SHP77 (cell line): ENCODE measurements at places on chromosomes 3 and 15.
A peak's percentile ranks its signal among the peaks of the same experiment; 100 is the strongest.

- no peak for DNase-seq
Measured at GRCh38 chr3:185717627-185718402, 107.0 kb downstream of the IGF2BP2 start.

- DNase-seq = no peak
Measured at GRCh38 chr15:42392309-42393024, 33.2 kb downstream of the CAPN3 start.

- no peak for DNase-seq
Measured at GRCh38 chr3:172608575-172608974, 85.3 kb upstream of the TNFSF10 start.

- DNase-seq = no peak
Measured at GRCh38 chr3:145898487-145898886, 262.5 kb downstream of the PLOD2 start.

- DNase-seq = peak; percentile 17
Measured at GRCh38 chr15:28989239-28989830, 103.6 kb downstream of the APBA2 start.

DNA sequence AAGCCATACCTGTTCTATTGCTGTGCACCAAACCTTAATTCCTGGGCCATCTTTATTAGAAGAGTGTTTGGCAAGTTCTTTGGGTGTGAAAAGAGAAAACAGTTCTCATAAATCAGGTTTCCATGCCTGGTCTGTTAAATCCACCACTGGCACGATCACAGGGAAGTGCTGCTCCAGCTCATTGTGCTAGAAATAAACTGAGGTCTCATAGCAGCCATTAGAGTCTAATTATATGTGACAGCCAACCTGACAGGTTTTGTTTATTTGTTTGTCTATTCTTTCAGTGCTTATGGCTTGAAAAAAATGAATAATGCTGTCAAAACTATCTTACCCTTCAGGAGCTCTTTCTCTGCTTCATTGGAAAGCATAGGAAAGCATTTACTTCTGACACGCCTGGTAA, 147.1 kb upstream of the CNTN6 start:
- DNase-seq = no peak

- DNase-seq = no peak
Measured at GRCh38 chr3:77394046-77394445, 354.1 kb downstream of the ROBO2 start.

DNA sequence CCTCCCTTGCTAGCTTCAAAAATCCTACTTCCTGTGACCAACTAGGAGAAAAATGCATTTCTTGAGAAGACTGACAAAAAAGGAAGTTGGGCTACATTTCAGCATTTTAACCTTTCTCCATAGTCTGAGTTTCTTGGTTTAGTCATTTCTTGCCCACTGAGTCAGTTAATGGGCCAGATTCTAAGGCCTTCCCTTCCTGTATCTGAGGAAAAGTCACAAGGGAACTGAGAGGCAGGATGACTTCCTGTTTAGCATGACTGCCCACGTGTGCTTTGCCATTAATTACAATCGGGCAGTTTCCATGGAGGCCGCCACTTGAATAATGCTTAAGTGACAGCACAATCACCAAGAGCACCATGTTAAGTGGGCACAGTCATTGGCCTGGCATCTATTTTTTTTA, 794.4 kb upstream of the LMCD1 start:
- no peak for DNase-seq

DNA sequence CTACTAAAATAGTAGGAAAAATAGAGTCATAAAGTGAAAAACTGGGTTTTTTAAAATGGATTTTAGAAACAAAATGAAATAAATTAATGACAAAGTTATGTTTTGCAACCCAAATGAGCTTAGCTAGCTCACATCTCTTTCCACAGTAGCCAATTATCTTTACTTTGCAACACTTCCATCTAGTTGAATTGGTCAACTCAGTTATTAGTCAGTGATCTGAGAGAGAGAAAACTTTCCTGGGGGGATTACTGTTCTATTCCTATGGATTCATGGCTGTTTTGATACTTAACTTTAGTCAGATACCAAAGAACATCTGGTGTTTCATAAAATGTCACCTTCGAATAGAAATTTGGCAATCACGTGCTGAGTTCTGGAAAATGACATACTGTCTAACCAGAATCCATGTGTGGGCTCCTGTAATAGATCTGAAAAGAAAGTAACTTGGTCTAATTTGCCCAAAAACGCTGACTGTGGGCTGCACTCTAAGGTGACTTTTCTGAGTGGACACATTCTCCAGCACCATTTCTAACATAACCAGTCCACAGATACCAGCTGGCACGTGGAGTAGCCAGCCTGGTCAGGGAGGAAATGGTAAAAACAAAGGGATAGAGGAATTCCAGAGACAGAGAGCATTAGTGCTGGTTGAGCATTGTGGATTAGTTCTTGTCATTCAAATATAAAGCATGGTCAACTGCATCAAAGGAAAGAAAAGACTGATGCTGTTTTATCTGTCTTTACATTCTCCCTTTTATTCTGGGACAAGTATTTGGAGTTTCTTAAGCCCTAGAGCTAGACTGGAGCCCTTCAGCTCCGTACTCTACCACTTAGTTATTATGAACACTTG, 45.2 kb upstream of the CCDC80 start:
- DNase-seq = no peak

- DNase-seq = no peak
Measured at GRCh38 chr3:36803091-36803791, 38.9 kb upstream of the DCLK3 start.

GRCh38 chr3:173395073-173395411, 2.5 kb upstream of the NLGN1 start:
- DNase-seq = no peak

DNA sequence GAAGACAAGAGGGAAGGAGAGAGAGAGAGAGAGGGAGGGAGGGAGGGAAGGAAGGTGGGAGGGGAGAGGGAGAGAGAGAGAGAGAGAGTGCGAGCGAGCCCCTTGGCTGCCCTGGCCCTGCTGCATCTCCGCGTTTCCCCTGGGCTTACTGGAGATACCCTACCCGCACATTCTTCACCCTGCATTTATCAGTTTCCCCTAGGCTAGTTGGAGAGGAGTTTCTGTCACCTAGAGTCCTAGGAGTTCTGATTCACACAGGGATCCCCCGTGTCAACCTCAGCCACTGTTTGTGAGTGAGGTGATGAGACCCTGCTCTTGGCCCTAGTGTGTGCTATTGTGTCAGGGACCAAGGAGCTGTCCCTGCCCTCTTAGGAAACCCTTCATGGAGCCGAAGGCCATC, 18.7 kb downstream of the BHLHE40 start:
- no peak for DNase-seq

- DNase-seq = peak; percentile 98
Measured at GRCh38 chr3:184298759-184299487, at the start of gene PSMD2. Gene PSMD2 (plus strand): TSS chr3:184299241. CDS start chr3:184299267, 26 bp downstream.

- peak; percentile 81 for DNase-seq
Measured at GRCh38 chr15:51829376-51830275, at the start of gene TMOD3. Gene TMOD3 (plus strand): TSS chr15:51829653. CDS start chr15:51862885, 33,232 bp downstream.

DNA sequence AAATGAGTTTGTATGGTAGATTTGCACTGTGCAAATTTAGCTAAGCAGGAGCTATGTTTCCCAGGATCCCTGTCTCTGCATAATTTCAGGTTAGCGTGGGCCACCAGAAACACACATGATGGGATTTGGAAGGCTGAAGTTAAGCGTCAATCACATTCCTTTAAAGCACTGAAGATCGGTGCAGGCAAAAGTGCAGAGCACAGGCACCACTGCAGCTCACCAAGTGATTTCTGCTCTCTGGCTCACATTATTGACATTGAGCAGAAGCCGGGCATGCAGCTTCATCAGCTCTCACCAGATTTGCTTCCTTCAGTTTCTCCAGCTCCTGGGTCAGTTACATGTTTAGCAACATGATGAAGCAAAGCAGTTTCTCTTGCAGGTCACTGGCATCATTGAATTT, 256.4 kb upstream of the TGFBR2 start:
- no peak for DNase-seq

- no peak for DNase-seq
Measured at GRCh38 chr15:98840053-98840452, 167.5 kb downstream of the PGPEP1L start.

DNA sequence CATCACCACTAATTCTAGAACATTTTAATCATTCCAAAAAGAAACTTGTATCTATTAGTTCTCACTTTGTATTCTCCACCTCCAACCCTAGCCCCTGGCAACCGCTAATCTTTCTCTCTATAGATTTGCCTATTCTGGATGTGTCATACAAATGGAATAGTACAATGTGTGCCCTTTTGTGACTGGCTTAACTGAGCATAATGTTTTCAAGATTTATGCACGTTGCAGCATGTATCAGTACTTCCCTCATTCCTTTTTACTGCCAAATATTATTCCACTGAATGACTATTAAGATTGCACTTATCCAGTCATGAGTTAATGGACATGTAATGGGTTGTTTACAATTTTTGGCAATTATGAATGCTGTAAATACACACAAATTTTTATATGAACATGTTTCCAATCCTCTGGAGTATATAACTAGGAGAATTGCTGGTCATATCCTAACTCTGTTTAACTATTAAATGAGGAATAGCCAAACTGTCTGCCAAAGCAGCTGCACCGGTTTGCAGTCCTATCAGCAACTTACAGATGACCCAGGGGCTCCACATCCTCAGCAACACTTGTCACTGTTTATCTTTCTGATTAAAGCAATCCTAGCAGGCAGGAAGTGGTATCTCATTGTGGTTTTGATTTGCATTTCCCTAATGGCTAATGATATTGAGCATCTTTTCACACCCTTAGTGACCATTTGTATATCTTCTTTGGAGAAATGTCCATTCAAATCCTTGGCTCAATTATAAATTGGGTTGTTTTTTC, 42.9 kb downstream of the DCUN1D1 start:
- no peak for DNase-seq

- DNase-seq = no peak
Measured at GRCh38 chr15:60426870-60427508, 29.2 kb upstream of the ANXA2 start.

GRCh38 chr15:96462768-96463750, 132.6 kb downstream of the NR2F2 start:
- DNase-seq = no peak

- DNase-seq = peak; percentile 22
Measured at GRCh38 chr3:111616417-111617105, 21.4 kb upstream of the ZBED2 start.

- no peak for DNase-seq
Measured at GRCh38 chr15:47484059-47484458, 233.2 kb upstream of the SEMA6D start.

- DNase-seq = no peak
Measured at GRCh38 chr3:28504976-28505375, 156.4 kb upstream of the AZI2 start.

- no peak for DNase-seq
Measured at GRCh38 chr15:43877371-43877770, 50.6 kb downstream of the WDR76 start.

DNA sequence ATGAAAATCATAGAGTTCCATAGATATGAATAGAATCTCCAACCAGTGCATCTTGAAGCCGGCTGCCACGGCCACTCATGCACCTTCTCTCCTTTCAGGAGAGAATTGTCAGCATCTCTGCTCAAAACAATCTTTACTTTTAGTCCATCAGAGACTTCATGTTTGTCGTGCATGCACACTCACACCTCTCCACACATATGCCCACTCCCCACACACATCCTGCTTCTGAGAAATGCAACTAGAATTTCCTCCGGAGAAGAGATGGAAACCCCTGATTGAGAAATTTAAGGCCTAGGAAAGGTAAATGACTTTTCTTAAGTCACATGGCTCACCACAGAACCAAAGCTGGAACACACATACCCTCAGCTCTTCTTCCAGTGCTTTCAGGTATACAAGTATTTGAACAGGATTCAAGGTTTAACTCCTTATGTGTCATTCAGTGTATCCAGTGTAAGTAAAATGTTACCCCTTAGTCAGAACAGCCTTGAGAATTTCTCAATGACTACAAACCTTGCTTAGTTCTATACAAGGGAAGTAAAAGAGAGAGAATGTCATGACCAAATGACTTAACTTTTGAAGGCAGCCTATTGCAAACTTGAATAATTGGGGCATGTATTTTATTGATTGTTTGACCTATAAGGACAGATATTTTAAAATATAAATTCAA, 69.1 kb upstream of the TSEN2 start:
- DNase-seq = no peak

GRCh38 chr3:13142552-13143380, 69.5 kb upstream of the IQSEC1 start:
- DNase-seq = no peak

DNA sequence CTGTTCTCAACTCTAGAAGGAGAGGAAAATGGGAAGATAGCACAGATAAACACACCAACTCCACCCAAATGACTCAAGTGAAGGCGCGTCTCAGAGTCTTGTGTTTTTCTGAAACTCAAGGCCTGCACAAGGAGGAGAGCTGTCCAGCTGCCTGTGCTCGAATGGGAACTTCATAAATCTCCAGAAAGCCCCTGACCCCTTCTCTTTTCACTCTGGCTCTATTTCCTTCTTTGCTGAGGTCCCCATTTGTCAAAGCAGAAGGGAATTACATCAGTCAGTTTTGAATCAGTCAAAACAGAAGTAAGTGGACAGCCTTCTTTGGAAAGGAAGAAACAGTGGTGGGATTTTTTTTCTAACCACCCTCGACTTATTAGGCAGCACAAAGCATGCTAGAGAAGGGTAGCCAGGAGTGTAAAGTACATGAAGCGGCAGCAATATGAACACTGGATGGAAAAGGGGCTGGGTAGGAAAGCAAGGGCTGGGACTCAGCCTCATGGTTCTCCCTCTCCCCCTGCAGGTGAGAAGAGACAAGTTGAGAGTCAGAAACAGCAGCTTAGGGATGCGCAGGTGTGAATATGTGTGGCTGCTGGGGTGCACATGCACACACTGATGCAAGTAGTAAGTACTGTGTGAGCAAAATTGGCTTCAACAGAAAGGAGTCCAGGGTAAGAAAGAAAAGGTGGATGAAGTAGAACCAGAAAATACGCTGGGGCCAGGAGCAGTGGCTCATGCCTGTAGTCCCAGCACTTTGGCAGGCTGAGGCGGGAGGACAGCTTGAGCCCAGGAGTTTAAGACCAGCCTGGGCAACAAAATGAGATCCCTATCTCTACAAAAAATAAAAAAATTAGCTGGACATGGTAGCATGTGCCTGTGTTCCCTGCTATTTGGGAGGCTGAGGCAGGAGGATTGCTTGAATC, 36.6 kb upstream of the MAGEF1 start:
- peak; percentile 39 for DNase-seq

- no peak for DNase-seq
Measured at GRCh38 chr15:78301326-78301725, 1.9 kb upstream of the SKIC8 start.

DNA sequence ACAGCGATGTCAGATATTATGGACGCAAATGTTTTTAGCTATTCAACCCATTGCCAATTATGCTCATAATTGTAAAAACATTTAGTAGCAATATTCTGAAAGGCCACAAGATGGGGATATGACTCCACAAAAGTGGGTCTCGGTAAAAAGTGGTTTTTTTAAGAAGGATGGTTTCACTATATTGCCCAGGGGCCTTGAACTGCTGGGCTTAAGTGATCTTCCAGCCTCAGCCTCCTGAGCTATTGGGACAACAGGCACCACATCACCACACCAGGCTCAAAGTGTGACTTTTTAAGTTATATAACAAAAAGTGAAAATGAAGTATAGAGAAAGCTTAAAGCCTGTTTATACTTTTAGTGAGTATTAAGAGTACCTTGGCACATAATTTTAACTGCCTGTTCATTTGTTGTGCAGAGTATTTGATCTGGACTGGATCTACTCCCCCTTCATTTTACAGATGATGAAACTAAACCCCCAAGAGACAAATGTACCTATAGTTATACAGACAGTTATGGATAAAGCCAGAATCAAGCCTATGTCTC, 9.4 kb downstream of the NAA50 start:
- peak; percentile 16 for DNase-seq

- DNase-seq = no peak
Measured at GRCh38 chr3:10286596-10287295, 6.0 kb downstream of the GHRL start.
